ENCODE measurements at places on chromosomes 7 and 10. TPM values are rescaled to one million over a fixed set of nuclear protein-coding genes. Genes with fewer than 3 reads are reported as not detected.

DNA sequence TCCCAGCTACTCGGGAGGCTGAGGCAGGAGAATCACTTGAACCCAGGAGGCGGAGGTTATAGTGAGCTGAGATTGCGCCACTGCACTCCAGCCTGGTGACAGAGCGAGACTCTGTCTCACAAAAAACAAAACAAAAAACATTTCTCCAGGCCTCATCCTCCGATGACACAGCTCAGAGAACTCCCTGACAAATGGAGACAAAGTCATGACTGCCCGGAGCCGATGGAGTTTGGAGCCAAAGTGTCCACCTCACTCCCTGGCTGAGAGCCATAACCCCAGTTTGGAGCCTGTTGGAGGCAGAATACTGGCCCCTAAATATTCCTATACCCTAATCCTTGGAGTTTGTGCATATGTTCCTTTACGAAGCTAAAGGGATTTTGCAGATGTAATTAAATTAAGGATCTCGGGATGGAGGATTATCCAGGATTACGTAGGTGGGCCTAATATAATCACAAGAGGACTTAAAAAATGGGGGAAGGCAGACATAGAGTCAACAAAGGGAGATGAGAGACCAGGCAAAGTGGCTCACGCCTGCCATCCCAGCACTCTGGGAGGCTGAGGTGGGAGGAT is 22.7 kb downstream of the SSC4D start:
- no peak overlapping the region for H3K27ac ChIP-seq
- H3K36me3 ChIP-seq = no peaks in the 10 kb centered on the region
- H3K27me3 ChIP-seq = no peaks in the 10 kb centered on the region
- no peak for DNase-seq
- H3K4me3 ChIP-seq = no peak overlapping the region

DNA sequence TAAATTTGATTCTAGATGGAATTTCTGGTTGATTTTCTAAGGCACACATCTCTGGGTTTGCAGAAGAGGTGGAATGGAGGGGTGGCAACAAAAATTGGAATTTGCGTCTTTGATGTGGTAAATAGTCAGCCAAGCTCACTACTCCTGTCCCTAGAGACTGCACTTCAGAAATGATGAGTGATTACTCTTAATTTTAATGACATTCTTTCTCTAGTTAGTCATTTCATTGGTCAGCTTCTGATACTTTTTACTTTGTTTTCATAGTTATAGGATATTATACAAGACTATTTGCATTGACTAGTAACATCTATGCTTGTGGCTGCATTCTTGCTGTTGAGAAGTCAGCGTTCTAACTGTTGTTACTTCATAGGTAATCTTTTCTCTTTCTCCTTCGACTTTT is 658.3 kb downstream of the SUGCT start:
- H3K36me3 ChIP-seq = no peaks in the 10 kb centered on the region
- H3K27ac ChIP-seq = no peak overlapping the region
- no peaks in the 10 kb centered on the region for H3K4me1 ChIP-seq

DNA sequence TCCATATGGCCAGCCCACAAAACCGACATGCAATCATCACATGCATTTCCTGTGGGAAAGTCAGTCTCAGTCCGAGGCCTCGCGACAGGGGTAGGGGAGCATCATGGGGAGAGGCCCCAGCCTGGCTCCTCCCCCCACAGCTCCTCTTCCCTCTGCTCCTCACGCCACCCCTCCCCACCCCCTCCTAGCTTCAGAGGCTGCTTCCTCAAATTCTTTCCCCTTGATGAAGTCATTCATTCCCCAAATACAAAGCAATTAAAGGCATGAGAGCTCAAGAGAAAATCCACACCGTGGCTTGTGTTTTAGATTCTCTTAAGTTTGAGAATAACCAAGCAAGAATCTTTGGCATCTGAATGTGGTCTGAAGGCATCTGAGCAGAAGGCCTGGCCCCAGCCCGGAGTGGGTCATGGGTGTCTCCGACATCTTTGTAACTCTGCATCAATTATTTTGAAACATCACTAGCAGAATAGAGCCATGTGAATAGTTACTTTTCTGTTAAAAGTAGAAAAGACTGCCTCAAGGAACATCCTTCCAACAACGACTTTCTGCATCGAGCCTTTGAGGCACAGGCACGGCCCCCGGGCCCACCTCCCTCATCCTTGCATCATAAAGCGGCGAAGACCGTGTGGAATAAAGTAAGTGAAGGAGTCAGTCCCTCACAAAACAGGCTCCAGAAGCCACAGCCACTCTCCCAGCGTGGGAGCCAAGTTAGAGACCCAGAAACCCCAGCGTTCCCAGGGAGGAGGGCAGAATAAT is 90.9 kb downstream of the DIP2C start:
- H3K36me3 ChIP-seq = no peaks in the 10 kb centered on the region
- H3K4me3 ChIP-seq = no peak overlapping the region
- no peaks in the 10 kb centered on the region for H3K27me3 ChIP-seq
- H3K4me1 ChIP-seq = no peaks in the 10 kb centered on the region
- no peak overlapping the region for H3K27ac ChIP-seq

DNA sequence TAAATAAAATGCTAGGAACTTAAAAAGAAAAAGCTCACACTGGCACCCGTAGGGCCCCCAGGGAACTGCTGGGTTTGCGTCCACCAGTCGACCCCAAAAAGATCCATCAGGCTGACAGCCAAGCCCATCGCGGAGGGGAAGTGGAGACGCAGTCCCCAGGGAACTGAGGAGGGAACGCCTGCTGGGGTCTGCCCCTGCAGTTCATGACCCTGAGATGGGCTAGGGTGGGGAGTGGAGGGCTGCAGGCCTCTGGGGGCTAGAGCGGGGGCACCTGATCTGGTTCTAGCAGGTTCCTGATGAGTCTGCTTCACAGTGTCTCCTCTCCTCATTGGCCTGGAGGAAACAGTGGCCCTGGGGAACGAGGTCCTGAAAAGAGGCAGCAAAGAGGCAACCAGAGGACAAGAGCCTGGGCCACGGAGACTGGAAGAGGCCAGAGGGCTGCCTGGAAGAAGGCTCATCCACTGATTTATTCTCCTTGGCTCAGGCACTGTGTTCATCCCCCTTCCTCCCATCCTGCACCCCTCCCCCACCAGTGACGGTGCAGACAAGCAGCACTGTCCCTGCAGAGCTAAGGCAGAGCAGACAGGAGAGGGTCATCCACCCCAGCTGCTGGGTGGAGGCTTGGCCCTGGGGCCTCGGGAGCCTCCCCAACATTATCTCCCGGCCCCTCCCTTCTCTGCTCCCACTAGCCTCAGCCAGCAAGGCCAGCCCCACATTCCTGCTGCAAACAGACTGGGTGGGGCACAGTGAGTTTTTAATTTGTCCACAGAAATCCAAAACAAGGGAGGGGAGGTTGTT is 24.7 kb upstream of the HSPA12A start:
- no peaks in the 10 kb centered on the region for H3K4me1 ChIP-seq
- DNase-seq = no peak
- H3K27ac ChIP-seq = no peak overlapping the region
- H3K36me3 ChIP-seq = no peaks in the 10 kb centered on the region
- H3K27me3 ChIP-seq = no peaks in the 10 kb centered on the region

DNA sequence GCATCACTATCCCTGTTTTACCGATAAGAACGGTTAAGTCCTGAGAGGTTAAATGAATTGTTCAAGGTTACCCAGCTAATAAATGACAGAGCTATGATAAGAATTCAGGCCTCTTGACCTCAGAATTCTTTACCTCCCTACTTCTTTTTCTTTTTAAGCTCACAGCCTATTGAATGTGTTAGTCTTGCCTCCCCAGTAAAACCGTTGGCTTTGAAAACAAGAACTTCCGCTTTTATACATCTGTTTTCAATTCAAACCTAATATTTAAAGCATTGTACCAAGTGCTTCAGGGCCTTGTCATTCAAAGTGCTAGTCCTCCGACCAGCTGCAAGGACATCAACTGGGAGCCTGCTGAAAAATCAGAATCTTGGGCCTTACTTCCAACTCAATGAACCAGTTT is 15.6 kb downstream of the SEC31B start:
- no peaks in the 10 kb centered on the region for H3K4me1 ChIP-seq
- H3K27me3 ChIP-seq = no peaks in the 10 kb centered on the region
- H3K4me3 ChIP-seq = no peak overlapping the region
- H3K36me3 ChIP-seq = peaks cover 43% of the 10 kb centered on the region
- no peak overlapping the region for H3K27ac ChIP-seq

The KCNIP2 gene
- total RNA-seq = 653 TPM

The UPK3B gene
- total RNA-seq = 126 TPM

The FRMD4A gene
- 15.9 TPM for total RNA-seq

DNA sequence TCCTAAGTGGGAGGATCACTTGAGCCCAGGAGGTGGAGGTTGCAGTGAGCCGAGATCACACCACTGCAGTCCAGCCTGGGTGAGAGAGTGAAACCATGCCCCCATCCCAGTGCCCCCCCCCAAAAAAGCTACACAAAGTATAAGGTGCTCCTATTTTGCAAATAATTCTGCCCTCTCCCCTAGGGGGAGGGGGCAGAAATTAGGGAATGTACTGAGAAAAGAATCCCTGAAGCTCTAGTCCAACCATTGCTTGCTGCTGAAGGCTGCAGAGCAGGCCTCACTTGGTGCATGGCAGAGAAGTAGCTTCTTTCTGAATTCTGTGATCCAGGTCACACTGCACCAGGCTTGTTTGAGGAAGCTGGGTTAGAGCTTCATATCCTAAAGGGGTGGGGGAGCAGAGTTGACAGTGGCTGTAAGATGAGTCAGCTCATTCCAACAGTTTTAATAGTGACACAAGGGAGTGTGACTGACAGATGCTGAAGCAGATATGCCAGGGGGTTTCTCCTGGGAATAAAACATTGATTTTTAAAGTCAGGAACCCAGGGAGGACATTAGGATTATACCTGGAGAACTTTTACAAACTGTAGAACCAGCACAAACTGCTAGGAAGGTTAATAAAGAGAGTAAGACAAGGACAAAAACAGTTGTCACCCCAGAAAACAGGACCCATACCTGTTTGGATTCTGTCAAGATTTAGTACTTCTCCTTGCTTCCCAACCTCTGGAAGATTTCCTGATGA is 32.8 kb upstream of the STRIP2 start:
- no peaks in the 10 kb centered on the region for H3K4me1 ChIP-seq
- H3K4me3 ChIP-seq = no peak overlapping the region
- H3K27me3 ChIP-seq = no peaks in the 10 kb centered on the region
- H3K36me3 ChIP-seq = no peaks in the 10 kb centered on the region
- no peak for DNase-seq

The ZP3 gene
- 2.4 TPM for total RNA-seq

DNA sequence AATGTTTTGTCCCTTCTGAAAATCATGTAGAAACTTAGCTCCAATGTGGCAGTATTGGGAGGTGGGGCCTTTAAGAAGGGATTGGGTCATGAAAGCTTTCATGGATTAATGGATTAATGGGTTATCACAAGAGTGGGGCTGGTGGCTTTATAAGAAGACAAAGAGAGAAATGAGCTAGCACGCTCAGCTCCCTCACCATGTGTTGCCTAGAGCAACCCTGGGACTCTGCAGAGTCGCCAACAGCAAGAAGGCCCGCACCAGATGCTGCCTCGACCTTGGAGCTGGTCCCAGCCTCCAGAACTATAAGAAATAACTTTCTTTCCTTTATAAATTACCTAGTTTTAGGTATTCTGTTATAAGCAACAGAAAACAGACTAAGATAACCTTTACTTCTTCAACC is 74.9 kb upstream of the HECW1 start:
- H3K4me1 ChIP-seq = no peaks in the 10 kb centered on the region
- no peaks in the 10 kb centered on the region for H3K36me3 ChIP-seq
- no peak for DNase-seq
- H3K27ac ChIP-seq = no peak overlapping the region
- no peaks in the 10 kb centered on the region for H3K27me3 ChIP-seq

The MAGI2 gene
- total RNA-seq = 5.9 TPM

DNA sequence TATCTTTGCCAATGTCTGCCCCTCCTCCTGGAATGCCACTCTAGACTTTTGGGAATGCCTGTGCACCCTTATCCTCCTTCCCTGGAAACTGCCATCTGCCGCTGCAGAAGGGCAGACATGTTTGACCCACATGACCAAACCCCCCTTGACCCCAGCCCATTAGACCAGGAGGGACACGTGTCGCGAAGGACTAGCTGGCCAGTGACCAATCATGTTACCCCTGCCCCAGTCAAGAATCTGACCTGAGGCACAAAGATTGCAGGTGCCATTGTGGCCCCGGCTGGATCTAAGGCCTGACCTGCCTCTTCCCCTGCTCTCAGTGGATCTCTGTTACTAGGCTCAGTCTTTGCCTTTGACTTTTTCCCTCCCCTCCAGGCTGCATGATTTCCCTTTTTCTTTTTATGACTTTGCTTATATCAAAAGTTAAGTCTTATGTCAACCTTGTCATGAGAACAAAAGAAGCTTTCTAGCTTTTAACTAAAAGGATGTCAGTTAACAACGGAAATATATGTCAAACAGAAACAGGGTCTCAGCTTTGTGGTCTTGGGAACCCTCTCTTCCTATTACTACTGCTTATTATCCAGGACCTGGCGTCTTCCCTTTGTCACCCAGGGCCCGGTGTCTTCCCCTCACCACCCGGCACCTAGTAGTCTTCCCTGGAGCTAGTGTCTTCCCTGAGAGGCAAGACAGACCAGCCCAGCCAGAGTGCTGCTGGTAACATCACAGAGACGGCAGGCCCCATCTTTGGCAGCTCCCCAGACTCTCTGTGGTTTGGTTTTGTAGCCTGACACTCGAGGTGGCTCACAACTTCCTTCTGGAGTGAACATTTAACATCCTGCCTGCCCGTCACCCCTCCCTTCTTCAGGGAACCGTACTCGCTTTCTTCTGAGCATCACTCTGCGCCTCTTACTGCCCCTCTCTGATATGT is 24.4 kb upstream of the PPIF start:
- H3K27ac ChIP-seq = no peak overlapping the region
- no peaks in the 10 kb centered on the region for H3K27me3 ChIP-seq
- H3K4me1 ChIP-seq = no peaks in the 10 kb centered on the region
- DNase-seq = no peak
- no peak overlapping the region for H3K4me3 ChIP-seq

DNA sequence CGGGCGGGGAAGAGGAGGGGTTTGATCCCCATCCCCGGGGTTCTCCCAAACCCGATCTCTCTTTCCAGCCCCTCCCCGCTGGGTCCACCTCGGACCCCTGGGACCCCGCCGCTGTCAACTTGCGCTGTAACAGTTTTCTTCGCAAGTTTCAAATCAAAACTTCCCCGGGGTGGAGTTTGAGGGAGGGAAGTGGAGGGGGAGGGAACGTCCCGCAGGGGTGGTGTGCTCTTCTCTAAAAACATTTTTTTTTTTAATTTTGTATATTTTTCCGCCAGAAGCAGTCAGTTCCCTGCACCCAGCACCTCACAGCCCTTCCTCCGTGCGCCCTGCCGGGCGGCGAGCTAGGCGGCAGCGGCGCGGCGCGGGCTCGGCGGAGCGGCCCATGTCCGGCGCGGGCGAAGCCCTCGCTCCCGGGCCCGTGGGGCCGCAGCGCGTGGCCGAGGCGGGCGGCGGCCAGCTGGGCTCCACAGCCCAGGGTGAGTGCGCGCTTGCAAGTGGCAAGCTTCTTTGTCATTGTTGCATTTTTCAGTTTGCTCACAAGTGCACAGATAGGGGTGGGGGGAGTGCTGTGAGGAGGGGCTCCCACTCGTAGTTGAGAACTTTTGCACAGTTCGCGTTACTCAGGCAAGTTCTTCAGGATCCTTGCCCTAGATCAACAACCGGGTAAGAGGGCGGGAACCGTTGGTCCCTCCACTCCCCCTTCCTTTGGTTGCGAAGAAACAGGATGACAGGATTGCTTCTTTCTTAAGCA is 933 bp downstream of the MDFIC start:
- peak overlapping the region; percentile 94 for H3K27ac ChIP-seq
- peak overlapping the region; percentile 81 for H3K4me3 ChIP-seq
- DNase-seq = peak; percentile 71
- peaks cover 21% of the 10 kb centered on the region for H3K4me1 ChIP-seq
- H3K27me3 ChIP-seq = no peaks in the 10 kb centered on the region
- H3K36me3 ChIP-seq = no peaks in the 10 kb centered on the region

- H3K4me1 ChIP-seq = peaks cover 20% of the 10 kb centered on the region
- no peaks in the 10 kb centered on the region for H3K36me3 ChIP-seq
- no peaks in the 10 kb centered on the region for H3K27me3 ChIP-seq
- H3K4me3 ChIP-seq = no peak overlapping the region
- H3K27ac ChIP-seq = peak overlapping the region; percentile 46
Measured at GRCh38 chr7:102916426-102916825, 3.6 kb downstream of the LRRC17 start.
